ENCODE measurements at places on chromosomes 6 and 20.

GRCh38 chr20:6238421-6238820 is 115.6 kb upstream of the FERMT1 start:
- DNase-seq, result no peak

- no peak for DNase-seq
These were observed 9.0 kb upstream of the DLK2 start for GRCh38 chr6:43464337-43464736.

GRCh38 chr6:56683882-56684281 is 41.2 kb upstream of the DST start:
- DNase-seq, result no peak

DNA sequence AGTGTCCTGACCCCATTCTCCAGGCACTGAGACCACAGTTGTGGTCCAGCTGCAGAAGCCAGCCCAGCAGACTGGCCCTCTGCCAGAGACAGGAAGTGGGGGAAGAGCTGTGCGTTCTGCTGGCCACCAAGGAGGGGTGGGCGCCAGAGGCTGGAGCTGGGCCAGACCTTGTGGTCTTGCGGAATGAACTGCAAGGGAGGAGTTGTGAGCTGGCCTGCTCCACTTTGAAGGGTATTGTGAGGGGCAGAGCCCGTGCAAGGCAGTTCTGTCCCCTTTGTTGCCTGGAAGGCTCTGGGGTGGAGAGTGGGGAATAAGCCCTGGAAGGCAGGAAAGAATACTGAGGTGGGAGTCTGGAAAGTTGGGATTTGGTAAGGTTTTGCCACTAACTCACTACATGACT is 3.6 kb upstream of the MDFI start:
- no peak for DNase-seq

DNA sequence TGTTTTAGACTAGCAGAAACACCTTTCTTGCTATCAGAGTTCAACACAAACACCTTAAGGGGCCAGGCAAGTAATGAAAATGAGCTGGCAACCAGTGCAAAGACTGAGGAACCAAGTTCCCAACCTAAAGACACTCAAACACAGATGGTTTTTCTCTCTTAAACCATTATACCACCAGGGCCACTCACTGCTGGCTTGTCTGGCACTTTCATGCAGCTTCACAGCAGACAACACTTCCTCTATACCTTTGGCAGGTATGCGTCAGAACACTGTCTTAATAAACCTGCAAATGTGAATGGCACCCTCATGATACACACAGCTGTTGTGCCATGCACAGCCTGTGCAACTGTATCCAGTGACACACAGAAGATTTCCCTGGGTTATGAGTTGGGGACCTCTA is 41.6 kb downstream of the NFATC2 start:
- no peak for DNase-seq

- no peak for DNase-seq
These were observed 146.2 kb upstream of the SMLR1 start for GRCh38 chr6:130681028-130681427.

- DNase-seq, result no peak
These were observed 51.0 kb upstream of the MLIP start for GRCh38 chr6:54060286-54060685.

All from activated CD8-positive, alpha-beta memory T cell treated with anti-CD3 and anti-CD28 coated beads for 48 hours (primary cell).